ENCODE measurements at places on chromosomes 7 and 10. TPM values are rescaled to one million over a fixed set of nuclear protein-coding genes. Genes with fewer than 3 reads are reported as not detected.

DNA sequence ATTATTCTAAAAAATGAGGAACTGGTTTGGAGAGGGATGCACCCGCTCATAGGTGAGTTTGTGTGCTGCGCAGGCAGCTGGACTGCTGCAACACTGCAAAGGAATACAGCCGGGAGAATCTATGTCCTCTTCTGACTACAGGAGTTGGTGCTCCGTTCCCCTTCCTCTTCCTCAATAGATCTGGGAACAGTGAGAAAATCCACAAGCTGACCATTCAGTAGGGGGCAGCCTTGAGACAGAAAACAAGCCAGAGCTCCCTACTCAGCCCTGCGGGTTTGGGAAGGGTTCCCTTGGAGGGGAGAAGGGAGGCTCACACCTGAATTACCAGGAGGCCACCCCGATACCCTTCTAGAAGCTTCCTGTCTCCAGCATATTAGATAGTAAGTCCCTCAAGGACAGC is 87.3 kb upstream of the FOXI2 start:
- DNase-seq: peak; percentile 8

The CUL2 gene
- total RNA-seq: 24.8 TPM

The FEZF1 gene
- not detected for total RNA-seq

DNA sequence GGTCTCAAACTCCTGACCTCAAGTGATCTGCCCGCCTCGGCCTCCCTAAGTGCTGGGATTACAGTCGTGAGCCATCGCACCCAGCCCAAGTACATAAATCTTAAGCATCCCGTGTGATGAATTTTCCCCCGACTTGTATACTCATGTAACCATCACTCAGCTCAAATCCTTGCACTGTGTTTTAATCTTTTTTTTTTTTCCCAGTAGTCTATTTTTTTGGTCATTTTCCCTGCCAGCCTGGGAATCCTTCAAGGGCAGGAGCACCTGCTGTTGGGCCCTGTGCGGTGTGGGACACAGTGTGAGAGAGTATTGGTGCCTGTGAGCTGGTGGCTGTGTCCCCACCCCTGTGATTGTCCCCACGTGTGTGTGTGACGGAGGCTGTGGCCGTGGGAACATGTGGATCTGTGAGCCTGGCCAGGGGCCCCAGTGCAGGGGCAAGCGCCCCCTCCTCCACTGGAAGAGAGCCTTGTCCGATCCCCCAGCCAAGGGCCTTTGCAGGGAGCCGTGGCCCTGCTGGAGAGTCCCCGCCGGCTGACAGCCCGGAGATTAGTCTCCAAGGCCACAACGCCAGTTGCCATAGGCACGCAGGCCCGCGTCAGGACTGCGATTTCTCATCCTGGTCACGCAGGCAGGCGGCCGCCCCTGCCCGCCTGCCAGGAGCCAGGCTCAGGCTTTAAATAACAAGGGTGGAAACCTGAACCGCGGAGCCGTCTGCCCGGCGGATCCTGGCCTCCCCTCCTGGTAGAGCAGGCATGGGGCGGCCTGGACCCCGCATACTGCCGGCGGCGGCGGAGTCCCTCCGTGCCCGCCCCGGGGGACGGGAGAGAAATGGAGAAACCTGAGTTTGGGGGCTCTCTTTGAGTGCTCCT is 26.5 kb downstream of the GTF2IRD1 start:
- DNase-seq: peak; percentile 87

GRCh38 chr10:36017137-36017536 is 375.0 kb upstream of the FZD8 start:
- DNase-seq: no peak

- no peak for DNase-seq
These were observed 4.3 kb downstream of the ZSWIM8 start for GRCh38 chr10:73789659-73790055.

- no peak for DNase-seq
These were observed 250.0 kb downstream of the BMPER start for GRCh38 chr7:34155220-34155908.

The RBP3 gene
- not detected for total RNA-seq

DNA sequence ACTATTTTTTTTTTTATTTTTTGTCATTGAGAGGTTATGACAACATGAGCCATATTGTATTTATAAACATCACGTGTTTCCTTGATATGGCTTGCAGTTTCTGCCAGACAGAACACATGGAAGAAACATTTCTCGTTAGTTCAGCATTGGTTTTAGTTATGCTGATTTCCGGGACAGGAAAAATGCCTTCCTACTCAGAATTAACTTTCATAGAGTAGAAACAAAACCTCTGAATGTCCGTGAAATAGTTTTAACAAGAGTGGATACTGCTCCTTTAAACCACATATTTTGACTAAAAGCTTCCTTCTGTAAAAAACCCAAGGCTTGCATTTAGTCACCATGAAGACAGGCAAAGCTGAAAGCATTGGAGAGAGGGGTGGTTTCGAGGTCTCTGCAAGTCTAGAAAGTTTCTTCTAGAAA is 240.4 kb downstream of the KIAA1217 start:
- peak; percentile 48 for DNase-seq

DNA sequence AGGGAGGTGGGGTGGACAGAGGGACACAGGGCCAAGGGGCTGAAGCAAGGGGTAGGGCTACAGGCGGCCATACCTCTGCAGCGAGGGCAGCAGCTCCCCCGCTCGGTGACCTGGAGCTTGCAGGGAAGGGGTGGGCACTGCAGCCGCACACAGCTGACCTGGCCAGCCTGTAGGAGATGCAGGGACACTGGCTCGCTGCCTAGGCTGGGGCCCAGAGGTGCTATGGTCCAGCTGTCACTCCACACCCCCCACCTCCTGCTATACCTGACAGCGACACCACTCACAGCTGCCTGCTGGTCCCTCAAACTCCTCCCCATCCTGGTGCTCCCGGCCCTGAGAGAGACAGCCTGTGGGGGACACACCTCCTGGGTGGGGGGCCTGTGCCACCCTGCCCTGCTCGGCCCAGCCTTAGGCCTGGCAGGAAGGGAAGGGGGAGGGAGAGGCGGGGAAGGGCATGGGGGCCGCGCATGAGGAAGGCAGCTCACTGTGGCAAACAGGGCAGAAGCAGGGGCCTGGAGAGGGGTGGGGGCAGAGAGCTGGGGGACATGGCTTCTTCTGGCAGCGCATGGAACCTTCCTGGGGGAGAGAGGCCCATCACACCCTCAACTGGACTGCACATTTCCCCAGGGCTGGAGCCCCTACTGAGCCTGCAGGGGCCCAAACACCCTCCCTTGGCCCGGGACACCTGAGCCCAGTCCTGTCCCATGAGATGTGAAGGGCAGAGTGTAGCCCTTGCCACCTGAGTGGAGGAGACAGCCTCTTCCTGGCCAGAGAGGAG is 23.9 kb downstream of the ATP6V1F start:
- no peak for DNase-seq

GRCh38 chr7:81973117-81973516 is 203.3 kb upstream of the HGF start:
- DNase-seq: no peak

DNA sequence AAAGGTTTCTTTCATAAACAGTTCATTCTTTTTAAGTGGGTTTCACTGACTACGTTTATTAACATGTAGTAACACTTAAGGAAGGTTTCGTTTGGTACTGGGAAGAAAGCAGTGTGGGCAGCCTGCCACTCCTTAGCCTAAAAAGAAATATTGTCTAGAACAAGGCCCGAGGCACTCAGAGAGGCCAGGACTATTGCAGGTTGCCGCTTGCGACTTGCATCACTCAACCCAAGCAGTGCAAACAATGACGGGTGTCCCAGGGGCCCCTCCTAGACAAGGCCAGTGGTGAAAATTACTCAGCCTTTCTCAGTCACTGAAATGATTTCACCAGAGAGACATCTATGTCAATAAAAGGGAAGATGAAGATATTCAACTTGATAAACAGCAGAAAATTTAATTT is 243.9 kb downstream of the SNX13 start:
- DNase-seq: no peak

DNA sequence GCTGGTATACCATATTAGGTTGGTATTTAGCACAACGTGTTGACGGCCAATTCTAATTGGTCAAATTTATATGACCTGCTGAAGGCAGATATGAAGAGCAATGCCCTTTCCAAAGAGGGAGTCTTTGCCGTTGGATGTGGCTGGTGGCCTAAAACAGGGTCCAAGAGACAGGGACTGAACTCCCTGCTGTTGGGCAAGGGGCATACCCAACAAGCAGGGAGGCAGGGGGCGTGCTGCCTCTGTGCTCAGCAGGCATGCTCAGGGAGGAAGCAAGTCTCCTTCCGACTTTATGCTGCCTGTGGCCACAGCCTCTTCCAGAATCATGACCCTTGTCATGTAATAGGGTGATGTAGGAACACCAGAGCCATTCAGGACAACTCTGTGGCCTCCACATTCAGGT is 167.7 kb upstream of the NPVF start:
- no peak for DNase-seq

- peak; percentile 48 for DNase-seq
These were observed 25.9 kb downstream of the SFXN4 start for GRCh38 chr10:119139464-119140067.

DNA sequence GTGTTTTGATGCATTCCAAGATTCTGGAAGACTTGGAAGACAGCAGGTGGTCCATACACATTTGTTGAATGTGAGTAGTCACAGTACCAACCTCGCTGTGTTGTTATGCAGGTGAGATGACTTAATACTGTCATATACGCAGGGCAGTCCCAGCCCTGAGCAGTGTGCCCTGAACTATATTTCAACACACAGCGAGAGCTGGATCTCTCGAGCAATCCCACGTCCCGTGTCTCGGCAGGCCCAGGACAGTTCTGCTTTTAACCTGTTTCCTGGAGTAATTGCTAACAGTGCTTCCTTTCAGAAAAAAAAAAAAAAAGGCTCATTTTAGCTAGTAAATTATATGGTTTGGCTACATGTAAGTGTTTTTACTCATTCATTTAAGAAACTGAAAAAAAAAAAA is 179.7 kb downstream of the PRKCQ start:
- DNase-seq: no peak

The MMD2 gene
- total RNA-seq: not detected

Data from dermis microvascular lymphatic vessel endothelial cell (primary cell).